ENCODE measurements at places on chromosomes 12 and 14. TPM values are rescaled to one million over a fixed set of nuclear protein-coding genes. Genes with fewer than 3 reads are reported as not detected.

GRCh38 chr12:11716794-11717518, 67.5 kb downstream of the ETV6 start:
- DNase-seq = no peak

GRCh38 chr12:21825886-21826617, 51.5 kb upstream of the KCNJ8 start:
- DNase-seq = no peak

The DPPA3 gene
- polyA plus RNA-seq = 0.16 TPM

DNA sequence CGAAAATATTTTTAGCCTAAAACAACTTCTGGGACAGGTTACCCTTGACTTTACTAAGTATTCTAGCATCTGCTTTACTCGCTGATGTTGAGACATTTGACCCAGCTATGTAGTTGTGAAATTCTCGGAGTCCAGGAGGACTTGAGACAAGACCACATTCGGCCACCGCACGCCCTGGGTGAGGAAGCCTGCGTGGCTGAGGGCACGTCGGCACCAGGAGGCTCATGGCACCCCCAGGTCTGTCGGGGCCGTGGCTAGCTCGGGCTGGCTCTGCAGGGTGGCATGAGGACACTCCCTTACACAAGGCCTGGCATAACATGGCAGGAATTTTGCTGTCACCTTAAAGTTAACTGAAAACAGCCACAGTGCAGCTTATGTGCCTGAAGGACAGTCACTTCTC, 58.1 kb upstream of the MMP17 start:
- DNase-seq = no peak

GRCh38 chr12:96368687-96369086, 31.6 kb downstream of the CDK17 start:
- DNase-seq = no peak

The RNFT2 gene
- 6.8 TPM for polyA plus RNA-seq

- DNase-seq = no peak
Observed at GRCh38 chr14:64637735-64638473, 66.3 kb upstream of the PLEKHG3 start.

Measured in left renal pelvis (tissue), 4 donors.